ENCODE measurements at places on chromosomes 11 and 22.

GRCh38 chr11:19433367-19433766 lies 192.6 kb upstream of the E2F8 start:
- DNase-seq: no peak

DNA sequence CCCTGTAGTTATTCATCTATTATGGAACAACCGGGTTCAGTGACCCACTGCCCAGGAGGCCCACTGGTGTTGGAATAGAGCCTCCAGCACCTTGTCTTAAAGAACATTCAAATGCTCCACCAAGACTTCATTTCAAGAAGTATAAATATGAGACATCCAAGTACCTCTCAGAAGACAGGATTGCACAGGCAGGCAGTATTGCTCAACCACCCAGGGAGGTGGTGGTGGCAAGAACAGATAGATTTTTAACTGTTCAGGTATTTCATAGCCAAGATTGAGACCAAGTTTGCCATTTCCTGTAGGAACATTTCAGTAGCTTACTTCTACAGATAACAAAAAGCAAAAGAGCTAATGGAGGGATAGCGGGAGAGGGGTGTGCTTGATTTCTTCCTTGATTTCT lies 78.7 kb downstream of the COMMD9 start:
- no peak for DNase-seq

DNA sequence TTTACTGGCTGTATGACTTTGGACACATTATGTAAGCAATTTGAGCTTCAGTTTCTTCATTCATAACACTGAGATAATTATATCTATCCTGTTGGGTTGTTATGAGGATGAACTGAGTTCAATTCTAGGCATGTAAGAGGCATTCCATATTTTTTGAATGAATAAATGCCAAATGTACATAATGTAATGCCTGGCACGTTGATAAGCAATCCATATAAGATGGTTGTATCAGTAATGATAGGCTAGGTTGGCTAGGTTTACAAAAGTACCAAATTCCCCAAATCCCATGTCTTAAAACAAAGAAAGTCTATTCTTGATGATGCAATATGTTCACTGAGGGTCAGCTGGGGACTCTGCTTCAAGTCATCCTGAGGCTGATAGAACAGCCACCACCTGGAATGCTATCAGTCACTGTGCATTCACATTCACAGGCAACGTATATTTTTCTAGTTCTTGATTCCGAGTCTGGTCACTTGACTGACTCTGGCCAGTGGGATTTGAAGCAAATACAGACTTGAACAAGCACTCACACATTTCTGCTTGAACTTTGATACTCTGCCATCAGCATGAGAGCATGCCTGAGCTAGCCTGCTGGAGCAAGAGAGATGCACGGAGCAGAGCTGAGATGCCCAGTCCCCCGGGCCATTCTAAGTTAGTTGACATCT lies 104.0 kb upstream of the TIMP3 start:
- no peak for DNase-seq

DNA sequence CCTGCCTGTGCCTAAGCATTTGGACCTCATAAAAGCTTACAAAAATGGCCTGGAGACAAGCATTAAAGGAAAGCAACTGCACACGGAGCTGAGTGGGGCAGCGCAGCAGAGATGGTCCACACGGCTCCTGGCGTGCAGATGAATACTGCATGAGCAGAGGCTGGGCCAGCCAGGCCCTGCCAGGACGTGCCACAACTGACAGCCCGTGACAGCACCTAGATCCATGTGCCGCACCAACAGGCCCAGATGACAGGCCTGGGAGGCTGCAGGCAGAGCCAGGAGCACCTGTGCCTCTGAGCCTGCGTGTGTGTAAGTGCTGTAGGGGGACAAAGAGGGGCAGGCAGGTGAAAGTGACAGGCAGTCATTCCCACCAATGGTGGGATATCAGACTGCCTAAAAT lies 33.4 kb downstream of the MICAL3 start:
- DNase-seq: no peak

DNA sequence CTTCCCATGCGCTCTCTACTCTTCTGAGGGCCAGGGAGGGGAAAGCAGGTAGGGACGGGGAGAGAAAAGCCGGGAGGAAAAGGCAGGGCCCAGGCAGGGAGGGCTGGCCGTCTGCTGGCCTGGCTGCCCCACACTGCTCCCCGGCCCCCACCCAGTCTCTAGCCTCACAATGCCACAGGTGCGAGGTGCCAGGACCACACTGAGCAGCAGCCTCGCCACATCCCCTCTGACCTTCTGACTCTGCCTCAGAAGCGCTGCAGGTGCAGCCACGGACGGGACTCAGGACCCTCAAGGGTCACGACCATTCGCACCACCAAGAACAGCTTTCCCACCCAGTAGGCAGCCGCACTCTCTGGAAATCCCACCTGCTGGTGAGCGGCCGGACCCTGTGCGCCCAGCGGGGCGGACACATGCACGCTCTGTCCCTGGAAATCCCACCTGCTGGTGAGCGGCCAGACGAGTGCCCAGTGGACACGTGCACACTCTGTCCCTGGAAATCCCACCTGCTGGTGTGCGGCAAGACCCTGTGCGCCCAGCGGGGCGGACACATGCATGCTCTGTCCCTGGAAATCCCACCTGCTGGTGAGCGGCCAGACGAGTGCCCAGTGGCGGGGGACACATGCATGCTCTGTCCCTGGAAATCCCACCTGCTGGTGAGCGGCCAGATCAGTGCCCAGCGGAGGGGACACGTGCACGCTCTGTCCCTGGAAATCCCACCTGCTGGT lies 20.1 kb downstream of the TOLLIP start:
- DNase-seq: no peak

DNA sequence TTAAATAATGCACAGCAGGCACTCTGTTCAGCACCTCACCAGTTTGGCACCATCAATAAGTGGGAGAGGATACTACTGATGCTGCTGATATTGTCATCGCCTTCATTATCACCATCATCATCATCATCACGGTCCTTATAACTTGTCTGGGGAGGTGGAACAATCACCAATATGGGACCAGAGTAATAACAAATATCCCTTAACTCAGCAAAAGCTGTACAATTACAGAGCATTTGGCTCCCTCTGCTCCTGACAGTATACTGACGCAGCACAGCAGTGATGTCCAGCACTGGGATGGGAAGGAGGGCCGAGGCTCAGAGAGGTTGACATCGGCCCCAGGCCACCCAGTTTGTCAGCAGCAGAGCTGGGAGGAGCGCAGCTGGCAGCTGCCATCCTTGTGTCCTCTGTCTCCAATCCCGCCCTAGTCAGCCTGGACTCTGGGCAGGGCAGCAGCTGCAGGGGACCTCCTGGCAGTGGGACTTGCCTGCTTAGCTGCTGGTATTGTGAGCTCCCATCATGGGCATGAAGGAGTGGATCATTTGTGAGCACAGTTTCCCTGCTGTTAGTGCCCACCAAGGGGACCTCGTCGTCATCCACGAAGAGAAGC lies 90.0 kb downstream of the DHCR7 start:
- no peak for DNase-seq

DNA sequence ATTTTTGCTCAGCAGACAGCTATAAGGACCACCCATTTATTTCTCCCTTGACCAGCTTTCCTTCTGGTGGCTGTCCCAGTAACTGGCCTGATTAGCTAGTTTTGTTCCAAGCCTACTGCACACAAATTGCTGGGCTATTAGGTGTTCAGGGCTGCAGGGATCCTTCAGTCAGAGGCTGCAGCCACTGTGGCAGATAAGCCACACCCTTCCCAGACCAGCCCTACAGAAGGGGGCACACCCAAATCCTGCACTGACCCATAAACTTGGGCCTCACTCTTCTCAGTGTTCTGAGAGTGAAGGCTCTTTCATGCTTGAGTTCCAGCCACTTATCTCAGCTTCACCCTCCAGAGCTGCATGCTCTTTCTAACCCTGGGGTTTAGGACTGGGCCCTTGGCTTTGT lies 200.0 kb downstream of the AASDHPPT start:
- DNase-seq: no peak

GRCh38 chr11:10438458-10438857 lies 16.6 kb upstream of the AMPD3 start:
- no peak for DNase-seq

- no peak for DNase-seq
These were observed 327.0 kb upstream of the CCDC90B start for GRCh38 chr11:83612891-83613766.

GRCh38 chr11:46366661-46367161 lies 14.8 kb upstream of the MDK start:
- no peak for DNase-seq

DNA sequence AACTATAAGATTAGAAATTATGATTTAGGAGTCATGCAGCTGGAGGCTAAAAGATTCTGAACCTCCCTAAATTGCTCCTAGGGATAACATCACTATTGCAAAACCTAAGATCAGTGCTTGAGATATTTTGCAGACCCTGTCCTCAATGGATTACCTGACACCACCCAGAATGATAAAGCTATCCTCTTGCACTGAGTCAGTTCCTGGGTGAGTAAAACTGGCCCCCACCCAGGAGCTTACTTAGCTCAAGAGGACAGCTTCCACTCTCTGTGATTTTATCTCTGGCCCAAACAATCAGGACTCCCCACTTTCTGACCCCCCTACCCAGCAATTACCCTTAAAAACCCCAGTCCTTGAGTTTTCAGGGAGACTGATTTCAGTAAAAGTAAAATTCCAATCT lies 2074.4 kb upstream of the RAG2 start:
- DNase-seq: no peak

- no peak for DNase-seq
These were observed 49.7 kb upstream of the CTTN start for GRCh38 chr11:70348608-70349007.

- DNase-seq: no peak
These were observed 8.4 kb downstream of the THAP7 start for GRCh38 chr22:20993304-20994127.

DNA sequence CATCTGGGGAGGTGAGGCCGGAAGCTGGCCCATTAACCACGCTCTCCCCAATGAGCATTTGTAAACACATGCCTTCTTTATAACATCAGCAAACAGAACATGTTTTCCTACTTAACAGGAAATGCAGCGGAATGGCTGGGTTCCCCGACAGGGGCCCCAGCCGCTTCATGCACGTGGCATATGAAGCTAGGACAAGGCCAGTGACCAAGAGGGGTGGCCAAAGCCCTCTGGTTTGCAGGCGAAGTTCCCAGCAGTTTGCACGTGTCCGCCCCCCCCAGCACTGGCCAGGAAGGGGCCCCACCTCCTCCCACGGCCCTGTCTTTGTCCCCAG lies 38.7 kb upstream of the LINC01488 start:
- DNase-seq: no peak

DNA sequence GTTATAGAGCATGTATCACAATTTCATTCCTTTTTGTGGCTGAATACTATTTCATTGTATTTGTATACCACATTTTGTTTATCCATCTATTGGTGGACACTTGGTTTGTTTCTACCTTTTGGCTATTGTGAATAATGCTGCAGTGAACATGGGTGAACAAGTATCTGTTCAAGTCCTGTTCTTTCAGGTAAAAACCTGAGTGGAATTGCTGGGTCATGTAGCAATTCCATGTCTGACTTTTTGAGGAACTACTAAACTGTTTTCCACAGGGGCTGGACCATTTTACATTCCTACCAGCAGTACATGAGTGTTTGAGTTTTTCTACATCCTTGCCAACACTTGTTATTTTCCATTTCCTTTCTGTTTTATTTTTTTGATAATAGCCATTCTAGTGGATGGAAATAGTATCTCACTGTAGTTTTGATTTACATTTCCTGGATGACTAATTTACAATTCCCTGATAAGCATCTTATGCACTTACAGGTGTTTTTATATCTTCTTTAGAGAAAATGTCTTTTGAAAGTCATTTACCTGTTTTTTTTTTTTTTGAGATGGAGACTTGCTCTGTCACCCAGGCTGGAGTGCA lies 12.2 kb downstream of the CABIN1 start:
- no peak for DNase-seq

- DNase-seq: no peak
These were observed 121.8 kb upstream of the PAX6 start for GRCh38 chr11:31932879-31933278.

DNA sequence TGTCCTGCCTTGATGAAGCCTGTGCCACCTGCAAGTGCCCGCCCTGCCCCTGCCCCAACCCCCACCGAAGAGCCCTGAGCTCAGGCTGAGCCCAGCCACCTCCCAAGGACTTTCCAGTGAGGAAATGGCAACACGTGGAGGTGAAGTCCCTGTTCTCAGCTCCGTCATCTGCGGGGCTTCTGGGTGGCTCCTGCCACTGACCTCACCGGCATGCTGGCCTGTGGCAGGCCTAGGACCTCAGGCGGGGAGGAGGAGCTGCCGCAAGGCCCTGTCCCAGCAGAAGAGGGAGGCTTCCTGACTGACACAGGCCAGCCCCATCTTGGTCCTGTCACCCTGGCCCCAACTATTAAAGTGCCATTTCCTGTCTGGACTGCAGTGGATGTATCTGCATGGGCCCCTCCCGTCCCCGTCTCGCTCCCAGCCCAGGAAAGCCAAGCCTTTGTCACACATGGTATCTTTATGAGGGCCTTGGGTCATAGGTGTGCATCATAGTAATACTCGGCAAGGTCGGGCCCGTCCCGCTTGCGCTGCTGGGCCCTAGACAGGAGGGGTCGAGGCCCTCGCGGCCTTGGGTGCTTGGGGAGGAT lies 882 bp downstream of the FREY1 start:
- no peak for DNase-seq

- DNase-seq: peak; percentile 39
These were observed 4.0 kb downstream of the TRIM6 start for GRCh38 chr11:5600374-5600851.

DNA sequence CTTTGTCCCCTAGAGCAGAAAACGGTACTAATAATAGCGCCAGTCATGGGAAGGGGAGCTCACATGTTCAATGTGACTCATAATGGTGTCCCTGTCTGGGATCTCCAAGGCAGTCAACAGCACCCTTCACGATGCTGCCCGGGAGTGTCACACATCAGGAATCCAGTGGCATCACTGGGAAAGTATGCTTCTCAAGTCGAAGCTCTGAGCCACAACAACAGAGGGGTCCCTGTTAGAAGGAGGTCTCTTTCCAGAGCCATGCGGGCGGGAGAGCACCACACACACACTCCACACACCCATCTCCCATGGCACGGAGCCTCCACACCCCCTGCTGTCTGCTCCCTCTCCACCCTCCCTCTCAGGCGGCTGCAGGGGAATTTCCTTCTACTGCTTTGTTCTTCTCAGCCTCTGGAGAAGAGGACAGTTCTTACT lies 119.7 kb downstream of the ETS1 start:
- DNase-seq: no peak

DNA sequence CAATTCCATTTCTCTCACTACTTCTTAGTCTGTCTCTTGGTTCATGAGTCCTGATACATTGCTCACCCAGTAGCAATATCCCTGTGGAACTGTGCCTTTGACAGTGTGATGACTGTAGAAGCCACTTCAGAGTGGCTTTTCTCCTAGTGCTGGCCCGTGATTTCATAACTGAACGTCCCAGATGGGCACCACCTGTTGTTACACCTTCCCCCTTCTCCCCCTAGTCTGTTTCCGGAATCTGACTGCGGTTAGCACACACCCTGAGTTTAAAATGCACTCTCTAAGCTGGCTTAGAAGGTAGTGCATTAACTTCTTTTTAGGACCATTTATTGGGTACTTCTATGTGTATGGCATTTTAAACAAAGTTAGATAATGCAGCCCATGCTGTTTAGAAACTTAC lies 83.0 kb downstream of the ALX4 start:
- no peak for DNase-seq

- DNase-seq: no peak
These were observed 65.9 kb downstream of the PRR5L start for GRCh38 chr11:36361901-36362391.
